ENCODE measurements at places on chromosomes 3 and 15.

- DNase-seq, result no peak
Observed at GRCh38 chr3:38536671-38537070, 40.5 kb downstream of the EXOG start.

DNA sequence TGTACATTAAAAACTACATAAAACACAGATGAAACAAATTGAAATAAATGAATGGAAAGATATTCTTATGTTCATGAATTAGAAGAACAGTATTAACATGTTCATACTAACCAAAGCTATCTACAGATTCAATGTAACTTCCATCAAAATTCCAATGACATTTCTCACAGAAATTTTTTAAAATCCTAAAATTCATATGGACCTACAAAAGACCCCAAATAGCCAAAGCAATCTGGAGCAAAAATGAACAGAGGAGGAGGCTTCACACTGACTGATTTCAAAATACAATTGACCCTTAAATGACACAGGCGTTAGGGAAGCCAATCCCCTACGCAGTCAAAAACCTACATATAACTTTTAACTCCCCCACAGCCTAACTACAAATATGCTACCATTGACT is 39.4 kb downstream of the KPNA1 start:
- no peak for DNase-seq

- no peak for DNase-seq
Observed at GRCh38 chr3:66381626-66382025, 119.2 kb downstream of the LRIG1 start.

- no peak for DNase-seq
Observed at GRCh38 chr3:152496716-152497115, 228.0 kb downstream of the MBNL1 start.

DNA sequence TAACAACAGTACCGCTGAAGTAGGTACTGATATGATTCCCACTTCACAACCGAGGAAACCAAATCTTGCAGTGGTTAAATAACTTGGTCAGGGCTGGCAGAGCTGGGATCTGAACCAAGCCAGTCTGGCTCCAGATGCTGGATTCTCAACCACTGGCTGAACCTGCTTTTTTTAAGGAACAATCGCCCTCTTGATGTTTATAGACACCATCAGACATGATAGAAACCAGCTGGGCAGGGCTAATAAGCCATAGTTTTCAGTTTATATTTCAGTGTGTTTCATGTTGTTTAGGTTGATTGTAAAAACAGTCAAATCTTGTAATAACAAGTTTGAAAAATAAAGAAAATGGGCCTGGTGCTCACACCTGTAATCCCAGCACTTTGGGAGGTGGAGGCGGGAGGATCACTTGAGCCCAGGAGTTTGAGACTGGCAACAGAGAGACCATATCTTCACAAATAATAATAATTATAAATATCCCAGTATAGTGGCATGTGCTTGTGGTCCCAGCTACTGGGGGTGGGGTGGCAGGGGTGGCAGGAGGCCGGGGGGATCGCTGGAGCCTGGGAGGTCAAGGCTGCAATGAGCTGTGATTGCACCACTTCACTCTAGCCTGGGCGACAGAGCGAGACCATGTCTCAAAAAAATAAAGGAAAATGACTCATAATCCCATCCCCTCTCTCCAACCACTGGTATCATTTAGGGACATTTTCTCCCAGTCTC is 36.7 kb downstream of the XYLB start:
- no peak for DNase-seq
